Skeletal muscle tissue (tissue), 5 donors: ENCODE measurements at places on chromosomes 7 and 10. TPM values are rescaled to one million over a fixed set of nuclear protein-coding genes. Genes with fewer than 3 reads are reported as not detected.

The PAX4 gene
- total RNA-seq, result not detected

The TAC1 gene
- 1.6 TPM for total RNA-seq

The NFE2L3 gene
- under 0.01 TPM for total RNA-seq

The TMEM178B gene
- 0.52 TPM for total RNA-seq

The LRRTM3 gene
- 1.0 TPM for total RNA-seq

The FGL2 gene
- total RNA-seq, result 32.4 TPM

The TET1 gene
- total RNA-seq, result 15.1 TPM

The CRPPA gene
- 16.7 TPM for total RNA-seq

The C10orf95 gene
- total RNA-seq, result not detected

The STK17A gene
- 11.0 TPM for total RNA-seq

The GIMAP5 gene
- 21.4 TPM for total RNA-seq

The AHR gene
- 25.1 TPM for total RNA-seq

The VAX1 gene
- not detected for total RNA-seq

The RTKN2 gene
- 2.1 TPM for total RNA-seq
